GM12864 (cell line): ENCODE measurements at places on chromosomes 7 and 10.

- DNase-seq: no peak
Observed at GRCh38 chr7:59079-60016, 133.0 kb upstream of the FAM20C start.

DNA sequence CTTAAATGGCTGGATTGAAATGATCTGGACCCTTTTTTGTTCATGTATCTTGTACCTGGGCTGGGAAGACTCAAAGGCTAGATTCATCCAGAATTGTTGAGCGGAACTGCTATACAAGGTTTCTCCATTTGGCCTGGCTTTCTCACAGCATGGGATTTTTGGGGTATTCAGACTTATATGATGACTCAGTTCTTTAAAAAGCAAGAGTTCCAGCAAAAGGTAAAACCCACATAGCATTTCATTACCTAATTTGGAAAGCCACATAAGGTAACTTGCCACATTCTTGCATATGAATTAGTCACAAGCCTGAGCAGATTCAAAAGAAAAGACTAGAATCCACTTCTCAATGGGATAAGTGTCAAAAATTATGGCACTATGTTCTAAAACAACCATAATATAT, 137.4 kb downstream of the HGF start:
- DNase-seq: no peak

DNA sequence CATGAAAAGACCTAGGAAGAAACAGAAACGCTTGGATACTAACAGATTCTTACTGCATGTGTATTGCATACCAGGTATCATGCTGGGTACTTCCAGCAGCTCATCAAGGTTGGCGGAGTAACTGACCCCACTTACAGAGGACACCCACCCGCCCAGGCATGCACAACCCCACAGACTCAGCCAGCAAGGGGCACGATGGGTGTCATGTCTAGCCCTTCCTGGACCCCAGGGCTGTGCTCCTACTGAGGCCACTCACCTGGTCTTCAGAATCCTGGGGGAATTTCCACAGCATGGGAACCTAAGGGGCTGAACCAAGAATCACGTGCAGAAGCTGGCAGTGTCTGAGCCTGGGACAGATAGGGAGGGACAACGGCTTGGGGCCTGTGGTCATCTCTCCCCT, 134.1 kb upstream of the ZNF32 start:
- no peak for DNase-seq

GRCh38 chr7:116398672-116399071, 100.9 kb upstream of the CAV2 start:
- no peak for DNase-seq

GRCh38 chr10:43026039-43026973, 50.6 kb upstream of the RET start:
- no peak for DNase-seq
